ENCODE measurements at places on chromosomes 13 and 19.
A peak's percentile ranks its signal among the peaks of the same experiment; 100 is the strongest.

DNA sequence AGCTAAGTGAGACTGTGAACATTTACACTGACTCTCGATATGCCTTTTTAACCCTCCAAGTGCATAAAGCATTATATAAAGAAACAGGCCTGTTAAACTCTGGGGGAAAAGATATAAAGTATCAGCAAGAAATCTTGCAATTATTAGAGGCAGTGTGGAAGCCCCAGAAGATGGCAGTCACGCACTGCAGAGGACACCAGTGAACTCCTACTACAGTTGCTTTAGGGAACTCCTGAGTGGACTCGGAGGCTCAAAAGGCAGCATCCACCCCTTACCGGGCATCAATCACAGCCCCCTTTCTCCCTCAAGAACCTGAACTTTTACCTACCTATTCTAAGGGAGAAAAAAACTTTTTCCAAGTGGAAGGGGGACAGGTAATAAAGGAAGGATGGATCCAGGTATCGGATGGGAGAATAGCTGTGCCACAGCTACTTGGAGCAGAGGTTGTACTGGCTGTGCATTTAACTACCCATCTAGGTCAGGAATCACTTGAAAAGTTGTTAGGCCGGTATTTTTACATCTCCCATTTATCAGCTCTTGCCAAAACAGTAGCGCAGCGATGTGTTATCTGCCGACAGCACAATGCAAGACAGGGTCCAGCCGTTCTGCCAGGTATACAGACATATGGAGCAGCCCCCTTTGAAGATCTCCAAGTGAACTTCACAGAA, 80.1 kb downstream of the ZNF486 start:
- peak; percentile 40 for DNase-seq

DNA sequence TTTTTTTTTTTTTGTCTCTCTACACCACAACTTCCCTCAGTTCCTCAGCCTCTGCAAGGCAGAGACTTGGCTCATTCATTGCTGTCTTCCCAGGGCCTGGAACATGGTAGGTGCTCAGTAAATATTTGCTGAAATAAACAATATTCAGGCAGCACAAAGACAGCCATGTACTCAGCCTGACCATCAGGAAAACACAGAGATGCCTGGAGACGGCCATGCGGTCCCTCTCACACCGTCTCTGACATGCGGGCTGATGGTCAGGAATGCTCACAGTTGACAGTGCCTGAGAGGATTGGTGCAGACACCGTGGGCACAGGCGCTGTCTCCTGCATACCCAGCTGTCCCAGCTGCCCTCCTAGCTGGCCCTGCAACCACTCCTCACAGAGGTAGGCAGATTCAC, 924 bp downstream of the PRAM1 start:
- no peak for DNase-seq

DNA sequence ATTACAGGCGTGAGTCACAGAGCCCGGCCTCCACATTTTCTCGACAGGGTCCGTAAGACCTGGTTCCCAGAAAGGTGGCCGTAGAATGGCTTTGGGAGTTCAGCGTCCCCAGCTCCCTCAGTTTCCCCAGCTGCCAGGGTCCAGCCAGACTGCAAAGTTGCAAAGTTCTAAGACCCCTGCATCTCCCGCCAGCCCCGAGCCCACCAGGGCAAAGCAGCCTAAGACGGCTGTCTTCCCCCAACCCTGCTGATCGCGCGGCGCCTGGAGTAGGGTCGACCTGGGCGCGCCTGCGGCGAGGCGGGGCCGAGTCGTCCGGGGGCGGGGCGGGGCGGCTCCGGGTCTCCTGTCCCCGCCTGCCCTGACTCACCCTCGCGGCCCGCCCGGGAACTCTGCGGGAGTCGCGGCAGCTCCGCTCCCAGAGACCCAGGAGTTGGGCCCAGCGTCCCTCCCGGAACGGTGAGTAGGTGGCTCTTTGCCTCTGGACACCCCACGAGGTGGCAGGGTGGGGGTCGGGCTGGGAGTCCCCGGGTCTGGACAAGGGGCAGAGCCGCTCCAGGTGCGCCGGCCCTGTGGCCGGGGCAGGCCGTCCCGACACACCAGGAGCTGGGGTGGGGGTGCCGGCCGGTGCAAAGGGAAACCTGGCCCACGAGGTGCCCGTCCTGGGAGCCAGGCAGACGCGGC, at the start of gene LRRC8E:
LRRC8E (plus strand) TSS at position 366 of the 681 bp plus-strand sequence. CDS start 7,094 bp downstream, outside the sequence.
- DNase-seq: peak; percentile 57

DNA sequence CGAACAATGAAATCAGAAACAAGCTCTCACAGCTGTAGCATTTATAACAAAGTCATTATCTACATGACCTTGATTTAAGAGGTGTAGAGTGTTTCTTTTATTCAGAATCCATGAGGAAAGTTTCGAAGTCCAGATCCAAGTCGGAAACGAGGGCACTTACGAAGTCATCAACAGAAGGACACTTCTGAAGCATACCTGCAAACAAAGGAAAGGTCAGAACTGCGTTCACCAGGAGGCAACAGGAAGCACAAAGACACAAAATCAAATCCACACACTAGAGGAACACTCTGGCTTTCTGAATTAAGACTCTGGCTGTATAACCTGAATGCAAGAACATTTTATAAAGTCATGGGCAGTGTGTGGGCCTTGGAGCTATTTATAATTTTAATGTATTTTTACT, 158.9 kb downstream of the MIPEP start:
- no peak for DNase-seq

GRCh38 chr19:43759515-43759914, 4.8 kb upstream of the SMG9 start:
- DNase-seq: no peak

DNA sequence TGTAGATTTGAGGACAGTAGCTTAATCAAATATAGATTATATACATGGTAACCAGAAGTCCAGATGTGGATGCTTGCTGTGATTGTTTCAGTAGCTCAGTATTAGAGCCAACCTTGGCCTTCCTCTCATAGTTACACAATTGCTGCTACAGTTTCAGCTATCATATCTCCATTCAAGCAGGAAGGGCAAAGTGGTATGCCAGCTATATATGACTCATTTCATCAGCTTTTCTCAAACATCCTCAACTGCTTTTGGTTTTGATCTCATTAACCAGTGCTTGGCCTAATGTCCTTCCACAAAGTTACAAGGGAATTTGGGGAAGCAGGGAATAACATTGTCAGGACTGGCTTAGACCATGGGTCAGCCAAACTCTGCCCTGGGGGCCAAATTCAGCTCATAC, 73.0 kb upstream of the MAB21L1 start:
- no peak for DNase-seq

DNA sequence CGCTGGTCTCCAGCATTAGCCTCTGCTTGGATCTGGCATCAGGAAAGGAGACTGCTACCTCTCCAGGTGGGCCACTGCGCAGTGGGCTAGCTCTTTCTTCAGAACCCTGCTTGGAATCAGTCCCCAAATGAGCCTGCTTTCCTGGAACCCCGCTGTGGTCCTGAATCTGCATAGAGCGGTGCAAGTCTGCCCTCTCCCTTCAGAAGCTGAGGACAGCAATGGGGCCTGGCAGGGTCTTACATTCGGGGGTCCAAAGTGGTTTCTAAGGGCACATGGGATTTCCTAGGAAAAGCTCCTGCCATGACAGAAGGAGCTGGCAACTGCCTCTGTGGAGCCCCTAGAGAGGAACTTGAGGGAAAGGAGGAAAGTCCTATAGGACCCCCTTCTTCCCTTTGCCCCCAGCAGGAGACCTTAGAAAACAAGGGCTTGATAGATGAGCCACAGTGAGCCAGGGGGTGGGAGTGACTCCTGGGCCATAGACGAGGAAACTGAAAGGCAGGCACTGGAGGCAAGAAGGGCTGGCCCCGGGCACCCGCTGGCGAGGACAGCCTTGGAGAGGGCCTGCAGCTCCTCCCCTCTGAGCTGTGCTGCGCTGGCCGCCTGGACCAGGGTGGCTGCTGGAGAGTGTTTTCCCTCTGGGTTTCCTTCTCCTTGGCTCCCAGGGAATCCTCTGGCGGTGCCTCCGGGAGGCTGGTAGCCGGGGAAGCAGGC, 1.4 kb upstream of the VSTM2B start:
- no peak for DNase-seq

DNA sequence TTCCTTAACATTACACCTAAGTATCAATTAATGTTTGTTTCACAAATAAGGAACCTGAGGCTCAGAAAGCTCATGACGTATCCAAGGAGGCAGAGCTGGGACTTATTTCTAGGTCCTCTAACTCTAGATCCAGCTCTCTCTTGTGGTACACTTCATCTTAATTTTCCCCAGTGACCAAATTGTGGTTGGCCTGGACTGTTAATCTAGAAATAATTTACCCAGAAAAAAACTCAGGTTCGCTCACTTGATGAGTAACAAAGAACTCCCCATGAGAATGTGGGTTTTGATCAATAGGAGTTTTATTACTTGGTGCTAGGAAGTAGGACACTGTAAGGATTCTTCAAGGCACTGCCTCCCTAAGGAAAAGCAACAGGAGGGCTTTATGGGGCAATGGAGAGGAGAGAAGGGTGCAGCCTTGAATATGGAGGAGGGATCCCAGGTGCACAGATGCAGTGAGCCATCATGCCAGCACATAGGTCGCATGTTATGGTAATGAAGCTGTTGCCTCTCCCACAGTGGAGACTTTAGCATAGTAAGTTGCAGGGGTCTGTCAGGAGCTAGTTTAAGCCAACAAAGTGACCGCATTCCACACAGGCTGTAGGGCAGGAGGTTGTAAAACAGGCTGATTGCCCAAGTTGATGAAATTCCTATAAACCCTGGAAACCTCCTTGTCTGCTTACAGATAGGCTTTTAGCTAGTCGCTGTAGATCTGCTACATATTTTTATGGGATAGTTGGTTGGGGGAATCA, 14.7 kb downstream of the RAP2A start:
- no peak for DNase-seq

GRCh38 chr13:41562083-41562482, 104.7 kb downstream of the RGCC start:
- DNase-seq: no peak

DNA sequence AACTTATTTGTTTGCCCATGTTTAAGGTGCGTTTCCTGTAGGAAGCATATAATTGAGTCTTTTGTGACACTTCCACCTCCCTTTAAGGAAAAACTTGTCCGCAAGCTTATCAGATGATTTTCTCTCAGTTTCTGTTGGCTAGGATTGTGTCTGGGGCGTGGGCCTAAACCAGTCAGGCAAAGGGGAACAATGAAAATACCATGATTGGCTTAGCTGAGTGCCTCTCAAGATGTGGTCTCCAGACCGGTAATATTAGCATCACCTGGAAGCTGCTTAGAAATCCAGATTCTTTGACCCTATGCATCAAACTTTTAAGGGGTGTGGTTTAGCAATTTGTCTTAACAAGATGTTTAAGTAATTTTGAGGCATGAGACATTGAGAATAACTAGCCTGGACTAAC, 20.0 kb downstream of the SLAIN1 start:
- DNase-seq: no peak

- DNase-seq: no peak
Observed at GRCh38 chr19:36775768-36776167, 3.2 kb upstream of the ZNF850 start.

Data from CD4-positive, alpha-beta T cell treated with Interleukin-6 for 4 hours (primary cell).